Bladder microvascular endothelial cell (primary cell): ENCODE measurements at places on chromosomes 3 and 15. TPM values are rescaled to one million over a fixed set of nuclear protein-coding genes. Genes with fewer than 3 reads are reported as not detected.

The HDC gene
- not detected in 2 replicates for total RNA-seq

The CSPG4 gene
- total RNA-seq: 1.1 and 4.7 TPM in 2 replicates

The GXYLT2 gene
- total RNA-seq: under 0.01 and 0.44 TPM in 2 replicates

The POU1F1 gene
- total RNA-seq: not detected in 2 replicates

The ZFAND6 gene
- total RNA-seq: 107 and 158 TPM in 2 replicates

The ZNF502 gene
- 2.3 and 4.8 TPM in 2 replicates for total RNA-seq
